ENCODE measurements at places on chromosomes 12 and 14.
A peak's percentile ranks its signal among the peaks of the same experiment; 100 is the strongest.

DNA sequence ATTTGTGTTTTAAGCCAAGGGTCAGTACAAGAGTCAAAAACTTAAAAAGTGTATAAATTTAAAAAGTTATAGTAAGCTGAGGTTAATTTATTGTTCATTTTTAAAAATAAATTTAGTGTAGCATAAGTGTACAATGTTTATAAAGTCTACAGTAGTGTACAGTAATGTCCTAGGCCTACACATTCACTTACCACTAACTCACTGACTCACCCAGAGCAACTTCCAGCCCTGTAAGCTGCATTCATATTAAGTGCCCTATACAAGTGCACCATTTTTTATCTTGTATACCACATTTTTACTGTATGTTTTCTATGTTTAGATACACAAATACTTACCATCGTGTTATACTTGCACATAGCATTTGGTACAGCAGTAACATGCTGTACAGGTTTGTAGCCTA lies 37.7 kb downstream of the GPR137C start:
- no peak for DNase-seq

- no peak for DNase-seq
Observed at GRCh38 chr12:89736995-89737394, 28.4 kb upstream of the ATP2B1 start.

DNA sequence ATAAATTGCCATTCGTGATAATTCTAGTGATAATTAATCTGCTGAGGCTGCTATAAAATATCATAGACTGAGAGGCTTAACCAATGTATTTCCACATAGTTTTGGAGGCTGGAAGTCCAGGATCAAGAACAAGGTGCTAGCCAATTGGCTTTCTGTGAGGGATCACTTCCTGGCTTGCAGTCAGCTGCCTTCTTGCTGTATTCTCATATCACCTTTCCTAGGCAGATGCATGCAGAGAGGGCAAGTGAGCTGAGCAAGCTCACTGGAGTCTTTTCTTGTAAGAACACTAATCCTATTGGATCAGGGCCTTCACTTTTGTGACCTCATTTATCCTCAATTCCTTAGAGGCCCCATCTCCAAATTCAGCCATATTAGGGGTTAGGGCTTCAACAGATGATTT lies 640.7 kb downstream of the DIO2 start:
- no peak for DNase-seq

DNA sequence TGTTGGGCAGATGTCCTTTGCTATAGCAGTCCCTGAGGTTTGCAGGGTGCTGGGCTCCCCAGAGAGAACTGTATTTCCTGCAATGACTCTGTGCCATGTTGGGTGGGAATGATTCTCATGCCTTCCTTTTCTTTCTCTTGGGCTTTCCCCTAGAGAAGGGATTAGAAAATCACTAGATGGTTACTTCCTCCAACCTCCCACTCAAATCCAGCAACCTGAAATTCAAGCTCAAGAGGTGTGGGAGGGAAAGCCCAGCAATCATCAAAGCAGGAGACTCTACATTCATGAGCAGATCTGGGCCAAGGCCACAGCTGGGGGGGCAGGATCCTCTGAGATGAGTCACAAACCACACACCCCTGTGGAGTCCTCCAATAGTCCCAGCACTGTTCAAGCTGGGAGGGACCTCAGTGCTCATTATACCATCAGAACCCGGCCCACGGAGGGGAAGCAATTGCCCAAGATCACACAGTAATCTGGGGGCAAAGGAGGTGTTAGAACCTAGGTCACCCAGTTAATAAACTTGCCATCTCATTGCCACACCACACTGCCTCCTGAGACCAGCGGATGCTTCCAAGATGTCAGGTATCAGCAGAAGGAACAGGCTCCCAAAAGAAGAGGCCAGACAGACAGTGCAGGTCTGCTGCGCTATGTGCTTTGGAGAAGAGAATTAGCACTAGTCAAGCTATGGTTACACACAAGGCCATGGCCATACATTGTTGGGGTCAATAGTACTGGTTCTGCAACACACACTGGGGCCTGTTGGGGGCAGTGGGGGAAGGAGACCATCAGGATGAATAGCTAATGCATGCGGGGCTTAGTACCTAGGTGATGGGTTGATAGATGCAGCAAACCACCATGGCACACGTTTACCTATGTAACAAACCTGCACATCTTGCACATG lies 65.7 kb downstream of the TTC9 start:
- peak; percentile 55 for DNase-seq

- no peak for DNase-seq
Observed at GRCh38 chr12:82740129-82741000, 53.7 kb downstream of the TMTC2 start.

- no peak for DNase-seq
Observed at GRCh38 chr14:54767139-54767431, 135.5 kb downstream of the GCH1 start.

GRCh38 chr14:76271041-76271755 lies 104.7 kb upstream of the ESRRB start:
- no peak for DNase-seq

- DNase-seq, result no peak
Observed at GRCh38 chr12:107503129-107503855, 182.3 kb upstream of the PWP1 start.

- peak; percentile 8 for DNase-seq
Observed at GRCh38 chr12:28086521-28087155, 103.6 kb upstream of the CCDC91 start.

- no peak for DNase-seq
Observed at GRCh38 chr12:55972911-55973598, 823 bp upstream of the RAB5B start.

DNA sequence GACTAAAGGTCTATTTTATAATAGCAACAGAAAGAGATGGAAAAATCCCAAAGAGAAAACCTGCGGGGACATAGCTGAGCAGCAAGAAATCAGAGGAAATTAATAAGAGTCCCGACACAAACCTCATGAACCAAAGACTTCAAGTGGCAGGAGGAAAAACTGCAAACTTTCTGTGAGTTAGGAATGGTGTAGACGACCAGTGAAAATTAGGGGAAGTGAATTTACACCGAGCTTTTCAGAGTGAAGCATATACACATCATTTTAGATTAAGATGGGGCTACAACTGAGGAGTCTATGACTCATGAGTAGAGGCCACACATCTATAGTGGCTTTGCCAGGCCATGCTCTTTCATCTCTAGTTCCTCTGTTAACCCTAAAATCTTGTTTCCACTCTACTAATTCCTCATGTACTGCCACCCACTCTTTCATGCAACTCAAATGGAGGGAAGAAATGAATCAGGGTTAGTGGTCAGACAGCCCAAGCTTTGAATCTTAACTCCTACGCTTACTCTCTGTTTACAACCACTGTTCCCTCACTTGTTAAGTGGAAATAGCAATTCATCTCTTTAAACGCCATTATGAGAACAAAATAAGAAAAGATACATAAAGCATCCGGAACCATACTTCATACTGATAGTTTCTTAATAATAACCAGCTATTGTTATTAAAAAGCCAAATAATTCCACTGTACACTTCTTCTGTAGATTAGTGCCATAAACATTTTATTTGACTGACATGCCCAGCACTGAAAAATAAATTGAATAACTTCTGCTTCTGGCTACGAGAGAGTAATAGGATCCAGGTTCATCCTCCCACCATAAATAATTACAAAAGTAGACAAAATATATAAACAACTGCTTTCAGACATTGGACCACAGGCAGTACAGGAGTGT lies 219.3 kb downstream of the RMST start:
- peak; percentile 36 for DNase-seq

- no peak for DNase-seq
Observed at GRCh38 chr12:13851828-13852227, 129.6 kb downstream of the GRIN2B start.

All from GM12864 (cell line).